ENCODE measurements at places on chromosomes 4 and X.

DNA sequence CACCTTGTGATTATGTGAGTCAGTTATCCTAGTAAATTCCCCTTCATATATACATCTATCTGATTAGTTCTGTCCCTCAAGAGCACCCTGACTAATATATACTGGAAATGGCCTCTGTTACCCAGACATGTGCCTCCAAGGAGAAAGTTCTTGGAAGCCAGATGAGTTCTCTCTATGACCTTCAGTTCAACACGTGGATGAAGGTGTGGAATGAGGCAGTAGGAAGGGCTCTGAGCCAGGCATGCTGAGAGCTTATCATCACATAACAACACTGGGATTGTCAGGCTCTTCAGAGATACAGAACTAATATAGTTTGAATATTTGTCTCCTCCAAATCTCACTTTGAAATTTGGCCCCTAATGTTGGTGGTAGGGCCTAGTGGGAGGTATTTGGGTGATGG lies 44.4 kb upstream of the DHRSX start:
- DNase-seq: no peak

GRCh38 chr4:154584259-154584658 lies 6.3 kb downstream of the FGA start:
- no peak for DNase-seq

DNA sequence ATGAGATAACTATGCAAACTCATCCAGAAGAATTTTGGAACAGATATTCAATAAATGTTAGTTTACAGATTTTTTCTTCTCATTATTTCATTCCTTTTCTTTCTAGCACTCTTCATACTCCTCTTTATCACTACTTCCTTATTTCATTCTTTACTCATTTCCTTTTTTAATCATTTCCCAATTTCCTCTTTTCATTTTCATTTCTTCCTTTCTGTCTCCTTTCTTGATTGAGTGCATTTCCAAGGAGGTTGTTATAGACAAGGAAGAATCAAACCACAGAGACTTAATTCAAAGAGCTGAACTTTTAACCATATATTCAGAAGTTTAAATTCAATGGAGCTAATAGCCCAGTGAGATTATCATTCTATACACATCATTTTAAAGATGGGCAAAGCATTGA lies 600.7 kb downstream of the ARAP2 start:
- no peak for DNase-seq

DNA sequence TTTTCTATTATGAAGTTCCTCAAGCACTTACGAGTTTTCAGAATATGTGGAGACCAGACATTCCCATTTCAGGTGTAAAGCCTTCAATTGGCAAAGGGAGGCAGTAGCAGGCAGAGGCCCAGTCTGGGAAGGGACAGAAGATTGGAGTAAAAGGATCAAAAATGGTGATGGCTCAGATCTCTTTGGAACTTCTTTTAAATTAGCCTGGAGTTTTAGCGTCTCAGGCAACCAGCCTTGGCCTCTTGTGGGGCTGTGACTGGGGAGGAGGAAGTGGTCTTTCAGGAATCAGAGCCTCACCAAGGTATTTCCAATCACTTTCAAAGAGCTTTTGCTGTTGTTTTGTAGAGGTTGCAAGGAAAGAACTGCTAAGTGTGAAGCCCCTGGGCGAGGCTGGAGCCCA lies 239.1 kb downstream of the FRAS1 start:
- no peak for DNase-seq

DNA sequence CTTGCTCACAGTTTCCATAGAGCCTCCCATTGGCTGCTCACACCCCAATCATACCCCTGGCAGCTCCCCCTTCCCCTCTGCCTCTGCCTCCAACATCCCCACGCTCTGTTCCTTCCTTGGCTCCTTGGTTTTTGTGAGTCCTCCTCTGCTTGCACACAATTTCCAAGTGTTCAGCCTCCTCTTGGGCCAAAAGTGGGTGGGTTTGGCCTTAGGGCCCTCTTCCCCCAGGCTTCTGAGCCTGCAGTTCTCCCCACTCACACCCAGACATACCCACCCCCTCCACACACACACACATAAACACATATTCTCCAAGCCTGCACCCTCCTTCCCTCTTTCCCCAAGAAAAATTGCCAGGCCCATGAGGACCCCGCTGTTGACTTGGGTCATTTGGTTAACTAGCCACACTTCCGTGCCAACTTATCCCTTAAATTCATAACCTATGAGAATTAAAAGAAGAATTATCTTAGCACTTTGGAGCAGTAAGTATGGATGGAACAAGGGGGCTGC lies 4.5 kb downstream of the APLN start:
- DNase-seq: no peak

DNA sequence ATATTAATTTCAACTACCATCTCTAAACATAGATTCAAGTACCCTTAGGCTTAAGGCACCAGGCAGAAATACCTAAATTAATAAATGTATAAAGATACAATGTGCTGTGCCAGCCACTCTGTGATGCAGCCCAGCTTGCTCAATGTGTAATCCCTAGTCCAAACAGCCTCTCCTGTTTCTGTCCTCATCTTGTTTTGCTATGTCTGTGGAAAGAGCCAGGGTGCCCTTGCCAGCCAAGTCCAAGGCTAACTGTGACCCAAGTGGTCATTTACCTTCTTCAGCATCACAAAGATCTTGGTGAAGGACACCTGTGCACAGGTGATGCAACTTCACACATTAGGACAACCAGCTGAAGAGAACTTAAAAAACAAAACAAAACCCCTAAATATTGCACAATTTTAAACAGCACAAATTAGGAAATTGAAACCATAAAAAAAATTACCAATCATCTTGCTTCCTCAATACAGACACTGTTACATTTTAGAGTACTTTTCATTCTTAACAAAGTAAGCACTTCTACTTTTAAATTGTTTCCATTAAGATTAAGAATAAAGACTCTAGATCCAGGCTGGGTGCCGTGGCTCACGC lies 89.6 kb downstream of the C4orf51 start:
- no peak for DNase-seq

DNA sequence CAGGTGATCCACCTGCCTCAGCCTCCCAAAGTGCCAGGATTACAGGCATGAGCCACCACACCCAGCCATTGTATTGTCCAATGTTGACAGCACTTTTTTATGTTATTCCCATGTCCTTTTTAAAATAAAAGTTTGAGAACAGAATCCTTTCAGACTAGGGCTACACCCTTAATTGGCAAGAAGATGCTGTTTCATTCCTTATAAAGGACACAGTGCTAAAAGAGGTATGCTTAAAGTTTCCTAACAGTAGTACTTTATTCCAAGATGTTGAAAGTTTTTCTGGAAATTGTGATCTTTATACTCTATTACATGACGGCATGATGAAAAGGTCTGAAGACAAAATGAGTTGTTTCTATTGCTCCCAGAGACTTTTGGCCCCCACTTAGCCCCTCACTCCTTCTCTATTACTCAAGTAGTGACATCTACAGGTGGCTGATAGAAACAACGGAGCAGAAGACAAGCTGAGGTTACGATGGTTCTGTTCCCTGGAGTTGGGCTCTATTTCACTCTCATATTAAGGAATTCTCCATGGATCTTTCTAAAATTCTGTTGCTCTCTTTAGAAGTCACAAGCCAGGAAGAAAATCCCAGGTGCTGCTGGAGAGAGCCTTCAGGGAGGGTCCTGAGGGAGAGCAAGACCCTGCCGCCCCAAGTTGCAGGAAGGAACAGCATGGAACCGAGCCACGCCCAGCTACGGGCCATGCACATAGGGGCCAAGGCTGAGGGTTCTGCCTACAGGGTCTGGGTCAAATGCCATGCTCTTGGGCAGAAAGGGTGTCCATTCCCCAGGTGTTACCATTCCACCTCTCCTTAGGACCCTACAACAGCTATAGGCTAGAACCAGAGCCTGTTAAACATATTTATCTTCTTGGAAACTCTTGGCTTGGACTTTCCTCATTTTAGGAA lies 22.8 kb downstream of the RPL9 start:
- no peak for DNase-seq

GRCh38 chr4:7466904-7467303 lies 32.2 kb upstream of the PSAPL1 start:
- no peak for DNase-seq

DNA sequence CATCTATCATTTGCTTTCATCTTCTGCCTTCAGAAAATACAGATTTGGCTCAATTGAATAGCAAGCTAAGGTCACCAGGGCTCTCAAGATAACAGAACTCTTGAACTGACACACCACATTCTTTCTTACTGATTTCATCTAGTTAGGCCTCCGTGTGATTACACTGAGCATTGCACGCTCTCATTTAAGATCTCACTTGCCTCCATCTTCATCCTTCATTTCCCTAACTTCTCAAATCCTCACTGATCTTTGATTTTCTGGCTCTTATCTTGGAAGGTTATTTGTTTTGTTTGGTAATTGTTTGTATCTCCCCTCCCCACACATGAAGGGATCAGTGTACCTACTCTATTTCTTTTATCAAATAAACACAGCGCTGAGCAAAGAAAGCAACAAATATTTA lies 47.7 kb downstream of the MANBA start:
- no peak for DNase-seq

DNA sequence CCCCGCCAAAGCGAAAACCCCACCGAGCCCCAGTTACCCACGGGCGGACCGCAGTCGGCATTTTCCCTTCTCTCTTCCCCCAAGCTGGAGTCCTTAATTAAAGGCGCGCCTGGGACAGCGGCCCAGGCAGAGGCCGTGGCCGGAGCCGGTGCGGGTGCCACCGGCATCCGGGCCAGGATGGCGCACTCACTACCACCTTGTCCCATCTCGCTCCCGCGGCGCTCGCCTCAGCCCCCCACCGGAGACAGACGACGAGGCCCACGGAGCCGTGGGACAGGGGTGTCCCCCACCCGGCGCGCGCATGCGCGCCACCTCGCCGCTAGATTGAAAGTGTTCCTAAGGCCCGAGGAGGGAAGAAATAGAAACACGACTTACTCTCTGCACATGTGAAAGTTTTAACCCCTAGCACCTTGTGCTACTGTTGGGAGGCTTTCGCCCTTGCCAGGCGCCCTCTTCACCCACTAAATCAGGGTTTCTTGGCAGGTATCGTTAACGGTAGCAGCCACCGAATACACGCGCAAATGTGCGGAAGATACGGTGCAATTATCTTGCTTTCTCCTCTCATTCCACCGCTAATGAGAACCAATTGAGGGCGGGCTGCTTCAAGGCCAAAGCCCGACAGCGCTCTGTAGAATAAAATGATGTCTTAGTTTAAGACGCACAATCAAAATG lies 64.3 kb upstream of the CCDC160 start:
- DNase-seq: peak; percentile 3

GRCh38 chr4:150310159-150310895 lies 232.1 kb downstream of the DCLK2 start:
- no peak for DNase-seq

DNA sequence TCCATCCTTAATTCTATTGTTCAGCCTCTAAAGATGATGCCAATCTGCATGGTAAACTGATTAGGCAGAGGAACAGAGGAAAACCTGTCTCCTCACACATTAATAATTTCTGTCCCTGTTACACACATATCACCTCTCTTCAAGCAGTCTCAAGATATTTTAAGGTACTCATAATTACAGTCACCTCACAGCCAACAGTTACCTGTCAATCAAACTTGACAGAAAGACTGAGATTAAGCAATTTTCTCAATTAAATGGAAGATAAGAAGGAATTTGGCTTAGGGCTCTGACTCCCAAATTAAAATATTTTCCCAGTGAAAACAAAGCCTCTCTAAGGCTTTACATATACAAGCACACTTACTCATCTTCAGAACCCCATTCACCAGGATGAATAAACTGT lies 85.2 kb downstream of the MAPK10 start:
- no peak for DNase-seq

DNA sequence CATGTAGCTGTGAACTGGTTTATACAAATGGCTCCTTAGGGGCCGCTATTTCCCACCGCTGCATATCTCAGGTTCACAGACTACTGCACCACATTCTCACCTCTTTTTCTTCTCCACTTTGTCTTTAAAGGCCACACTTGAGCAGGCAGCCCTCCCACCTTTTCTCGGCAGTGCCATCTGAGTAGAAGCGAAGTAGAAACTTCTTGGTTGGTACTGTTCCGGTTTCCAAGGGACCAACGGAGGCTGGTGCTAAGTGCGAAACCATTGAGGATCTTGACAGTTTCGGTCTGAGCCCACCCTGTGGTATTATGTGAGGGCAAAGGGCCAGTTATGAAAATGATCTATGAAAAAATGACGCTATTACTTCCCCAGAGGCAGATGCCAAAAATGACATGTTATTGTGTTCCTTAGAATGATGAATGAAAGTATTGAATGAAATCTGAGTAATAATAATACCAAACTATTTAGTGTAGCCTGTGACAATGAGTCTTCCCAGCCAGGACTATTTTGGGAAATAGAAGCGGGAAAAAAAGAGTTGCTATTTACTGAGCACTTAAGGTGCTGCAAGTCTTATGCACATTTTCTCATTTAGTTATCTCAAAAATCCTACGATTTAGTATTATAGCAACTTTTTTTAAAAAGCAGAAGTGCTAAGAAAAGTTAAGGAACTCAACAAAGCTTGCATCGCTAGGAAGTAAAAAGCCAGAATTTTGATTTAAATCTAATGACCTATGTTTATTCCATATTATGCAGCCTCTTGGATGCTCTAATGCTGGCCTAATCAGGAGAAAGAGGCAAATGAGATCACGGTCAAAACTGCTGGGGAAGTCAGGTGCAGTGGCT lies 29.6 kb upstream of the CHRNA9 start:
- no peak for DNase-seq

DNA sequence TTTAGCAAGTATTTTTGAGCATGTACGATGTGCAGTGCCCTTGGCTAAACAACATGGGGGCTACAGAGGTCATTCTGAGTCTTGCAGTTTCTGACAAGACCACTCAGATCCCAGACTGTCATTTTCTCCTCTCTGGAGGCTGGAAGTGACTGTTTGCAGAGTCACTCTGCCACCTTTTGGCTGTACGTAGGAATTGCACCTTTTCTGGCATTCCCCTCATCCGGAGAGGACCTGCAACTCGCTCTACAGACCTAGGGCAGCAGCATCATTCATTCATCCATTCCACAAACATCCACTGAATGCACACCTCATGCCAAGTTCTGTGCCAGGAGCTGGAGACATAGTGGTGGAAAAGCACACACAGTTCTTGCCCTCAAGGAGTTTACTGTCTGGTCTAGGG lies 160.4 kb upstream of the GPR101 start:
- no peak for DNase-seq

- no peak for DNase-seq
Measured at GRCh38 chr4:125517831-125518230, 203.1 kb downstream of the FAT4 start.

DNA sequence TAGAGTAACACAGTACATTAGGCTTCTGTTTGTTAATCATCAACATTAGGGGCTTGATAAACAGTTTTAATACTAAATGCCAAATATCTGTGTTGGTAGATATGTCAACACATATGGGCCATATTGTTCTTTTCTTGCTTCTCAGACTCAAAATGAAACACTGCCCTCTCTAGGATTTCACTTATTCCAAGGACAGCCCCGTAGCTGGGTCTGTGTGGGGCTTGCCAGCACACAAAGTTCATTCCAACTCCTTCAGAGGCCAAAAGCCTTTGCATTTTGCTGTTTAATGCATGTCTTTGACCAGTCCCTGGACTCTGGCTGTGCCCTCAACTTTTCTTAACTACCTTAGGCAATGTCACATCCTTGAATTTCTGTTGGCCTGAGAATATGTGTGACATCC lies 102.0 kb upstream of the ZNF827 start:
- no peak for DNase-seq

- no peak for DNase-seq
Measured at GRCh38 chrX:276581-277201, 4.5 kb upstream of the PLCXD1 start.
